NCI-H226 (cell line): ENCODE measurements at places on chromosomes 2 and 18.
A peak's percentile ranks its signal among the peaks of the same experiment; 100 is the strongest.

- no peak for DNase-seq
Measured at GRCh38 chr2:20687260-20687832, 20.4 kb downstream of the GDF7 start.

DNA sequence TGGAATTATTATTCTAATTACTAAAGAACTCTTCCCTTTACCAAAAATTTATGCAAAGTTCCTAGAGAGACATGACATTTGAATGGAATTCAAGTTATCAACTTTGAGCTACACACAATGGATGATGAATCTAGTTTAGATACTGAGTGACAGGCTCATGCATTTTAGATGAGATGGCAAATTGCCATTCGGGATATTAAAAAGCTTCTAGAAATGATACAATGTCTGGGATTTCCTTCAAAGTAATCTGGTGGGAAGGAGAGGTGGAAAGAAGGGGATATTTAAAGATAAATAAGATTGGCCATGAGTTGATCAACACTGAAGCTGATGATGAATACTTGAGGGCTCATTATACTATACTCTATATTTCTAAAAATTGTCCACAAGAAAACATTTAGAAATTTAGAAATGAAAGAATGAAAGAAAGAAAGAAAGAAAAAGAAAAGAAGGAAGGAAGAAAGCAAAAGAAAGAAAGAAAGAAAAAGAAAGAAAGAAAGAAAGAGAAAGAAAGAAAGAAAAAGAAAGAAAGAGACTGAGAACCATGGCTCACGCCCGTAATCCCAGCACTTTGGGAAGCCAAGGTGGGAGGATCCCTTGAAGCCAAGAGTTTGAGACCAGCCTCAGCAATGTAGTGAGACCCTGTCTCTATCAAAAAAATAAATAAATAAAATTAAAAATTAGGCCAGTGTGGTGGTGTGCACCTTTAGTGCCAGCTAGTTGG, 62.6 kb upstream of the NEDD4L start:
- no peak for DNase-seq

GRCh38 chr2:223720367-223720766, 117.0 kb downstream of the AP1S3 start:
- DNase-seq, result no peak

DNA sequence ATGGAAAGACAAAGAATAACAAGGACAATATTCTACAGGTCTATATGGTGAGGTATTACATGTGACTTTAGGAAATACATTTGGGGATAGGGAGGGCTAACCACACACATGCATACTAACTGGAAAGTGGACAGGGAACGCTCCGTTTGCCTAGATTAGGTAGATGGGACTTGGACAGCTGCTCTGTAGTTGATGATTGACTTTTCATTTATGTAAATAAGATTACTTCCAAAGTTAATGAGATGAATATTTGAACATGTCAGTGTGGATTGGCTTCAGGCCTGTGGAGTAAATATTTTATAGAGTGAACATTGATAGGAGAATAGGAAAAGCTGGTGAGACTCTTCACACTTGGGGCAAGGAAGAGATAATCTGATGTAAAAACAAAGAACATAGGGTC, 142.0 kb downstream of the NCK2 start:
- DNase-seq, result no peak

DNA sequence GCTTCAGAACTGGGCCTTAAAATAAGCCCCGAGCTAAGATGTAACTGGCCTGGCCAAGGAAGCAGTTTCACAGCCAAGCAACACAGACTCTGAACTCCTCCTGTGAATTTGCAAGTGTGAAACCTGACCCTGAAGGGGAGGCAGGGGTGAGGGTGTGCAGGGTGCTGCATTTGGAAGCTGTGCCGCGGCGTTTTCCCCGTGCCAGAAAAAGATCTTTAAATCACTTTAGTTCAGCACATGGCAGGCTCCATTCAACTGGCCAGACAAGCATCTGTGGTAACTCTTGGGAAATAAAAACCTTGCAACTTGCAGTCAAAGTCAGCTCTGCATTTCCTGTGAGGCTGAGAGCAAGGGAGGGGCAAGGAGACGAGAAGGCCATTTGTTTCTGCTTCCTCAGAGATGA, 209.3 kb upstream of the SOX11 start:
- no peak for DNase-seq

DNA sequence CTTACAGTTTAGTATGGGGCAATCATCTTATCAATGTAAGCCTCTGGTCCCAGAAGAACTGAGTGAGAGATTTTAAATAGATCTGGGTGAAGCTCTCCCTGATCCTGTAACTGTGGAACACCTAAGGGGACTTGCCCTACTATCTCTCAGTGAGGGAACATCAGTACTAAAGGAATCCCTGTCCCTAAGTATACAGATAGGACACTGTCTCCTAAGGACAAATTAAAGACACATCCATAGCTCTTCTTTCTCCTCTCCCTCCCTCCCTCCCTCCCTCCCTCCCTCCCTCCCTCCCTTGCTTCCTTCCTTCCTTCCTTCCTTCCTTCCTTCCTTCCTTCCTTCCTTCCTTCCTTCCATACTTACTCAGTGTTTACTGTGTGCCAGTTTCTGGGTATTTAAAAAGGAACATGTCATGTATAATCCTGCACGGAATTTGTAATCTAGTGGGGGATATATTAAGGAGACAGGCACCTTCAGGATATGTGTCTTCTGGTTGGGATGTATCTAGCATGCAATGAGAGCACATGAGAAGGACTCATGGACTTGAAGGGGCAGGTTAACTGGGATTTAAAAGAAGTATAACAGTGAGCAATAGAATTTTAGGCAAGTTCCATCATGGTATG, 222.2 kb upstream of the ATP5MC3 start:
- no peak for DNase-seq

DNA sequence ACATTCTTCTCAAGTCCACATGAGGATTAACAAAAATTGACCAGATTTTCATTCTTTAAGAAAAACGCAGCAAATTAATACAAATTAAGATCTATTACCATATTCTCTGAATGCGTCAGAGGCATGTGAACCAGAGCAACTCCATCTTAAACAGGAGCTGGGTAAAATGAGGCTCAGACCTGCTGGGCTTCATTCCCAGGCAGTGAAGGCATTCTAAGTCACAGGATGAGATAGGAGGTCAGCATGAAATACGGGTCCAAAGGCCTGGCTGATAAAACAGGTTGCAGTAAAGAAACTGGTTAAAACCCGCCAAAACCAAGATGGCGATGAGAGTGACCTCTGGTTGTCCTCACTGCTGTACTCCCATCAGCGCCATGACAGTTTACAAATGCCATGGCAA, 217.6 kb downstream of the RDH14 start:
- DNase-seq, result no peak

DNA sequence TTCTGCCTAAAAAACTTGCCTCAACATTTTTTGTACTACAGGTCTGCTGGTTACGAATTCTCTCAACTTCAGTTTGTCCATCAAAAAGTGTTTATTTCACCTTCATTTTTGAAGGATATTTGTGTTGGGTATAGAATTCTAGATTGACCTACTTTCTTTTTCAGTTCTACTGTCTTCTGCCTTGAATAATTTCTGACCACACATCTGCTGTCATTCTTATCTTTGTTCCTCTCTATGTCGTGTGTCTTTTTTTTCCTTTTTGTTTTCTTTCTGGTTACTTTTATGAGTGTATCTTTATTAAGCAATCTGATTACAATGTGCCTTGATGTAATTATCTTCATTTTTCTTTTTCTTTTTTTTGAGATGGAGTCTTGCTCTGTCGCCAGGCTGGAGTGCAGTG, 25.3 kb downstream of the ADCY3 start:
- no peak for DNase-seq

GRCh38 chr2:196131384-196131937, 39.9 kb downstream of the STK17B start:
- DNase-seq, result no peak

DNA sequence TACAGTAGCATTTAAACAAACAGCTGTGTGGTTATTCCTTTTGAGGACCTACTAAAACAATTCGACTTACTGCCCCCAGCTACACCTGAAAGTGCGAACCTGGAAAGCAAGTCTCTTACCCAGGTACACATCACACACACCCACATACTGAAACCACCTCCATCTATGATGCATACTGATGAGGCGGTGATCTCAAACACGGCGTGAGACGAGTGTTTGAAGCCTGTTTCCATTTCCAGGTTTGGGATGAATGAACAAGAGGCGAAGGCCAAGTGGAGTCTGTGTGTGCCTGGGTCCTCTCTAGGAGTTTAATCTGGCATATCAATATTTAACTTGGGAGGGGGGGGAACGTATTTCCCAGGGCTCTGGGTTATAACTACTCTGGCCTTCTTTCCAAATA, 1.6 kb downstream of the TMEM185B start:
- no peak for DNase-seq

DNA sequence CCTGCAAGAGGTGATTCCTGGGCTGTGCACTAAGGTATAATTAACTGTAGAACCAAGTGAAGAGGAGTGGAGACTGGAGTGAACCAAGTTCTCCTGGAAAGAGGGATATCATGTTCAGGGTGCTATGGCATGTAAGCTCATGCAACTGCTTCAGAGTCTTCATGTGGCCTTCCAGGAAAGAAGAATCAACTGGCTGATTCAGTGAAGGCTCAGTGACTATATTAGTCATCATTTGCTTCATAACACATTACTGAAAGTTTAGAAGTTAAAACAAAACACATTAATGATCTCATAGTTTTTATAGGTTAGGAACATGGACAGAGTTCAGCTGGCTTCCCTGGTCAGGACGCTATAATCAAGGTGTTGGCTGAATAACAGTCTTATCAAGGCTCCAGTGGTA, 1200.8 kb upstream of the GYPC start:
- no peak for DNase-seq

- DNase-seq, result no peak
Measured at GRCh38 chr2:239075918-239076758, 228.3 kb downstream of the TWIST2 start.

- DNase-seq, result no peak
Measured at GRCh38 chr18:70142001-70142400, 63.5 kb downstream of the RTTN start.

DNA sequence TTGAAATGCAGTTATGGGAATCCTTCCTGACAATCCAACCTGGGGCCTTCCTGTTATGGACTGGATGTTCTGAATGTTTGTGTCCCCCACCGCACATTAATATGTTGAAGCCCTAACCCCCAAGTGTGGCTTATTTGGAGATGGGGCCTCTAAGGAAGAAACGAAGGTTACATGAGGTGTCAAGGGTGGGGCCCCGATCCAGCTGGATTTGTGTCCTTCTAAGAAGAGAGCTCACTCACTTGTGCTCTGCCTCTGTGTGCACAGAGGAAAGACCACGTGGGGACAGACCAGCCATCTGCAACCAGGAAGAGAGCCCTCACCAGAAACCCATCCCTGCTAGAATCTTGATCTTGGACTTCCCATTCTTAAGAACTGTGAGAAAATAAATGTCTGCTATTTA, 44.4 kb downstream of the MAP3K19 start:
- no peak for DNase-seq

- peak; percentile 52 for DNase-seq
Measured at GRCh38 chr2:69642709-69643601, 584 bp downstream of the AAK1 start.

GRCh38 chr2:52390651-52391050, 1358.7 kb upstream of the NRXN1 start:
- no peak for DNase-seq

GRCh38 chr2:161613161-161613560, 11.1 kb upstream of the SLC4A10 start:
- DNase-seq, result peak; percentile 28
